ENCODE measurements at places on chromosomes 11 and 22. TPM values are rescaled to one million over a fixed set of nuclear protein-coding genes. Genes with fewer than 3 reads are reported as not detected.

DNA sequence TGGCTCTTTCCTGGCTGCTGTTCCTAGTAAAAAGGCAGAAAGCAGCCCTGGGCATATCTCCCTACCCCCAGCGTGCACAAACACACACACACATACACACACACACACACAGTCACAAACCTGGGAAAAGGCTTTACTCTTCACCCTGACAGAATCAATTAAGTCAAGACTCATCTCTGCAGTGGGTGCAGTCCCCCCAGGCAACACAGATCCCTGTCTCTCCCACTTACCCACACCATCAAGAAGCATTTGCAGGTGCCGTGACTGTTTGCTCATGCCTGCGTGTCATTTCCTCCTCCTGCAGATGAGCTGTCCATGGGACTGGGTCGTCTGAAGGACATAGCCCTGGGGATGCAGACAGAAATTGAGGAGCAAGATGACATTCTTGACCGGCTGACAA, 28.6 kb downstream of the SNAP29 start:
- no peak for DNase-seq

DNA sequence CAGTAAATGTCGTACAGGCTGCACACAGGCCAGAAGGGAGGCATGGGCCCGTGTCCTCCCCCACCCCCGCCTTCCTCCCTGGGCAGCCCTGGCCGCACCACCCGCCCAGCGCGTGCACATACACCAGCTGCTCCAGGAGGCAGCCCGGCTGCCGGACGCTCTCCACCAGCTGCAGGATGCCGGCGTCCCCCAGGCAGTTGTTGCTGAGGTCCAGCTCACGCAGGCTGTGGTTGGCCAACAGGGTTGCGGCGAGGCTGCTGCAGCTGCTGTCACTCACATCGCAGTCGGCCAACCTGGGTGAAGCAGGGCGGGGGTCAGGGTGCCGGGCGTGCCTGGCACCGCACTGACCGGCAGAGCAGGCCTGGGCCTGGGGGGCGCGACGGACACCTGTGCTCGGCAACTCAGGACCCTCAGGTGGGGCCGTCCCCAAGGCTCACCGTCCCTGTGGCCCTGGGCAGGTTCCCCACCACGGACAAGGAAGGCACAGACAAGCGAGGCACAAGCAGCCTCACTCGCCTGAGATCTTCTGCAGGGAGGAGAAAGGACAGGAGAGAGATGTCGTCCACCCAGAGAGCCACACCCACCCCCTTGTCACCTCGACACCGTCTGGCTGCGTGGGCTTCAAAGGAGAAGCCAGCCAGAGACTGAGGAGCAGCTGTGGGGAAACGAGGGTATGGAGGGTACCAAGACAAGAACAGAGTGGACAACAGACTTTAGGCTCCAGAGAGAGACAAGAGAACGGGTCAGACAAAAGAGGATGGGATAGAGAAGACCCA, 12.1 kb downstream of the RNH1 start:
- DNase-seq = no peak

DNA sequence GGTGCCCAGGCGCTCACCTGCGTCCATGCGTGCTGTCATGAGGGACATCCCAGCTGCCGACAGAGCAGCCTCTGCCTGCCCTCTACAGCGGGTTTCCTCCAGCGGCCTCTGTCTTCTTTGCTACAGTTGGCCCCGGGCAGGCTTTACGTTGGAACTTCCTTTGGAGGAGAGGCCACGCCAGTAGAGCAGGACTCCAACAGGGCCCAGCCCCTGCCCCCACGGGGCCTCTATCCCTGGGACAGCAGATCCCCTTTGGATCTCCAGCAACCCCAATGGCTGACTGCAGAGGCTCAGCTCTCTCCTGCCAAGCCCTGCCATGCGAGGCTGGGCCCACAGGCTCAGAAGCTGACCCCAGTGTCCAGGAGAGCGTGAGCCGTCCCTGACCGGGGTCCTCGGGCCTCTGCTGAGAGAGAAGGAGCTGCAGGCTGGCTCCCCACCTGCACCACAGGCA, 12.1 kb downstream of the TRPM5 start:
- DNase-seq = no peak

DNA sequence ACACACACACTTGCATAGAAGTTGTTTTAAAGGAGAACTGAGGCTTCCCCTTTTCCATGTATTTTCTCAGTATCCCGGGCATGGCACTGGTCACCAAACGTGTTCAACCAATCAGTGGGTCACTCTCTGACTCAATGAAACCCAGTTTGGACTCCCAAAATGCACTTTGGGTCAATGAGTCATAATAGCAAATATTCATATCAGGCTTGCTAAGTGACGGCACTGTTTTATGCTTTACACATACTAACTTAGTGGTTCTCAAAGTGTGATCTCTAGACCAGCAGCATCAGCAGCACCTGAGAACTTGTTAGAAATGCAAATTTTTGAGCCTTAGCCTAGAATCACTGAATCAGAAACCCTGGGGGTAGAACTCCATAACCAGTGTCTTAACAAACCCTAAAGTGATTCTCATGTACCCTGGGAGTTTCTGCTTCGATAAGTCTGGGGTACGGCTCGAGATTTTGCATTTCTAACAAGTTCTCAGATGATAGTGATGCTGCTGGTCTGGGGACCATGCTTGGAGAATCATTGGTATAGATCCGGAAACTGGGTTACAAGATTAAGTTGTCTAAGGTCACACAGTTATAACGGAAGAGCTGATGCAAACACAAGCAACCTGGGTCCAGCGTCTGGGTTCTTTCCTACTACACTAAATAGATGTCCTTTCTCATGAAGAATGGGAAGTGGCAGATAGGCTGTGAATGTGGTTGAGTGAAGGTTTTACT, 35.6 kb downstream of the ETS1 start:
- no peak for DNase-seq

Gene ESAM
- 0.55 TPM for total RNA-seq

Gene MMP11
- 0.42 TPM for total RNA-seq

Measured in activated CD8-positive, alpha-beta T cell treated with anti-CD3 and anti-CD28 coated beads, Interleukin-2, amount 10 ng/mL, durations not matched to agents 7 days and 5 days (primary cell).